DND-41 (cell line): ENCODE measurements at places on chromosomes 3 and 15.

DNA sequence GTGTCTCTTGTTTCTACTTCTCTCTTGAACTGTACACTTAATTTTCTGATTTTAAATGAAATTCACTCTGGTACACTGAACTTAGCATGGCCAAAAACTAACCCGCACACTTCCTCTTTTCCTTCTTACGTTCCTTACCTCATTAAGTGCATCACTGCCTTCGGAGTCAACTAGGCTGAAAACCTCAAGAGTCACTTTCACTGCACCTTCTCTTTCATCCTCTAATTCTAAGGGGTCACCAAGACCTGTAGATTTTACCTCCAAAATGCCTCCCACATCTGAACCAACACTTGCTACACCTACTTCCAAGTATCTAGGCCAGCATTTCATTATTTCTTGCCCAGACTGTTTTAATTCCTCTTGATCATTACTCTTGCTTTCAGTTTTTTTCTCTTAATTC lies 6.6 kb downstream of the CBLB start:
- DNase-seq: no peak

DNA sequence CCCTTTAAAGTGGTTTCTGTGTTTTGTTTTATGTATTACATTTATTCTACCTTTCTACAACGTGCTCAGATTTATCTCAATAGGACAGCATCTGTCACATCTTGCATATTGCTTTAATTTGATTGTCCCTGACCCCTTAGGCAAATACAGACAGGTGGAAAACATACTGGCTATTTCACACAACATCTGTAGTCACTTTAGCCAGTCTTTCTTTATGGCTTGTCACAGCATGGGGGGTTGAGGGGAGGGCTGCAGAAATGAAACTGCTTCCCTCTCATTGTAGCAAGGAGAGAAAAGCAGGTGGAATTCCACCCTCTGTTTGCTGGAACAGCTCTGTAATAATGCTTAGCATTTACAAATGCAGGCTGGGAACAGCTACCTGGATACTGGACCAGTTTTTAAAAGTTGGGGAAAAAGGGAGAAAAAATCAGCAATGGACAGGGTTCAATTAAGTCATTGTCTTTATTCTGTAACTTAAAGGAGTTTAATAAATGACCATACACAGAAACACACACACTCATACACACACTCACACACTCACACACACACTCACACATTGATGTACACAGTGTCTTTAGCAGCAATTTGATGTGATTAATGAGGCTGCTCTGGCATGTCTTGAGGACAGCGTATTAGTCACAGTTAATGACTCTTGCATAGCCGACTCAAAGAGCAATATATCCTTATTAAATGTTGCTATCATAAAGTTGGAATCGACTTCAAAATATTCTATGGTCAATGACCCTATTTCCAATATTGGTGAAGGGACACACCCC lies 283.7 kb upstream of the GBE1 start:
- DNase-seq: no peak

DNA sequence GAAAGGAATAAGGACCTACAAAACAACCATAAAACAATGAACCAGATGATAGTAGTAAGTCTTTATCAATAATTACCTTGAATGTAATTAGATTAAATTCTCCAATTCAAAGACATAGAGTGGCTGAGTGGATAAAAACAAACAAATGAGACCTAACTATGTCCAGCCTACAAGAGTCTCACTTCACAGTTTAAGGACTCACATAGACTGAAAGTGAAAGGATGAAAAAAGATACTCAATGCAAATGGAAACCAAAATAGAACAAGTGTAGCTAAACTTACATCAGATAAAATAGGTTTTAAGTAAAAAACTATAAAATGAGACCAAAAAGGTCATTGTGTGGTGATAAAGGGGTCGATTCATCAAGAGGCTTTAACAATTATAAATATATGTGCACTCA lies 21.9 kb upstream of the NR1I2 start:
- DNase-seq: no peak

GRCh38 chr3:191975936-191976335 lies 515.0 kb downstream of the PYDC2 start:
- no peak for DNase-seq

DNA sequence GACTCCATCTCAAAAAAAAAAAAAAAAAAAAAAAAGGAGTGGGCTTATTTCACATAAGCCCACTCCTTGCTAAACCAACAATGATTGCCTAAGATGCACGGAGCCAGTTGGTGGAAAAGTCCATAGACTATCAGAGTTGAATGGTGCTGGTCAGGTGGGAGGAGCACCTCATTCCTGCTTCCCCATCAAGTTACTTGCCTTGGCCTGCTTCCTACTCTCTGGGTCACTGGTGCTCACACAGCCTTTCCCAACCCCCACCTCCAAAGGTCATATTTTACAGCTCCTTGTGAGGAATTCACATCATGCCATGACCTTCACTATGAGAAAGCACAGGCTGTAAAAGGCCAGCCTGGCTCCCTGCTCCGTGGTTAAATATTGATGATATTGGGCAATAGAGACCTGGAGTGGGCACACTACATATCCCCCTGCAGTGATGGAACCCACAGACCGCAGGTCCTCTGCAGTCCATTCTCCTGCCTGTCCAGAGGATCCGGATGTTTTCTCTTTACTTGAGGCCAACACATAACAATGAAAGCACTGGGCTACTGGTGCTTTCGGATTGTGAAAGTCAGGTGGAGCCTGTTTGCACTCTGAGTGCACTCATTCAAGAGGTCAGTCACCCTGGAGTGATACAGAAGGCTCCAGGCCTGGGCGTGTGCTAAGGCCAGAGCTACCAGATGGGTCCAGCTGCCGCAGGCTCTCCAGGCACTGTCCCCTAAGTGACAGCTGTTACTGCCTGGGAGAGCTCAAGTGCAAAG lies at the start of gene SLC51B:
SLC51B (plus strand) TSS at position 664 of the 758 bp plus-strand sequence. CDS start 4,618 bp downstream, outside the sequence.
- DNase-seq: no peak
